Activated T-cell treated with anti-CD3 and anti-CD28 coated beads for 24 hours (primary cell): ENCODE measurements at places on chromosomes 16 and 17.

- no peak for DNase-seq
Measured at GRCh38 chr16:11215935-11216556, 40.0 kb downstream of the SOCS1 start.

DNA sequence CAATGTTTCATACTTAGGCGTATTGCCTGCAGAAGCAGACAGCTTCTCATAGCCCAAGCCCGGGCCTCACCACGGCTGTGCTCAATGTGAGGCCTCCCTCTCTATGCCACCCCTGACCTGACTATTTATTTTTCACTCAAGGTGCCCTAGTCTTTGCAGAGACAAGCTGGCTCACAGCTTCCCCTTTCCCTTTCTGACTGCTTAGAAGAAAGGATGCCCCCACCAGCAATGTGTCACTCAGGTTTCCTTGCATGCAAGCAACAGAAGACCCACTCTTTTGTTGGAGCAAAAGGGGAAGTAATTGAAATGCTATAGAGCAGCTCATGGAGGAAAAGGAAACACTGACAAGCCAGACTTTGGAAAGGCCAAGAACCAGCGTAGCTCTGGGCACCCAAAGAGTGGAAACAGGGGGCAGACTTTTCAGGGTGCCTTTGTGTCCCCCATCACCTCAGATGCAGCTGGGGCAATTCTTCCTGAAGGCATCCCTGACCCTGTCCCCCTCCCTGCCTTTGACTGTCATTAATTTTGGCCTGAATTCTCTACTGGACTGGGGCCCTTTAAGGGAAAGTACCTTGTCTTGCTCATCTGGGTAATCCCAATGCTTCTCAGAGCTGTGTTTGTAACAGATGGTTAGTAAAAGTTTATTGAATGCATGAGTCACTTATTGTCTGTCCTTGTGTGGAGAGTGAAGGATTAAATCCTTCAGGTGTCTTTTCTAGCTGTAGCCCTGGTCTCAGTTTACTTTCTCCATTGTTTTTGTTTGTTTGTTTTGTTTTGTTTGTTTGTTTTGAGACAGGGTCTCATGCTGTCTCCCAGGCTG, 17.8 kb downstream of the RGS9 start:
- no peak for DNase-seq

DNA sequence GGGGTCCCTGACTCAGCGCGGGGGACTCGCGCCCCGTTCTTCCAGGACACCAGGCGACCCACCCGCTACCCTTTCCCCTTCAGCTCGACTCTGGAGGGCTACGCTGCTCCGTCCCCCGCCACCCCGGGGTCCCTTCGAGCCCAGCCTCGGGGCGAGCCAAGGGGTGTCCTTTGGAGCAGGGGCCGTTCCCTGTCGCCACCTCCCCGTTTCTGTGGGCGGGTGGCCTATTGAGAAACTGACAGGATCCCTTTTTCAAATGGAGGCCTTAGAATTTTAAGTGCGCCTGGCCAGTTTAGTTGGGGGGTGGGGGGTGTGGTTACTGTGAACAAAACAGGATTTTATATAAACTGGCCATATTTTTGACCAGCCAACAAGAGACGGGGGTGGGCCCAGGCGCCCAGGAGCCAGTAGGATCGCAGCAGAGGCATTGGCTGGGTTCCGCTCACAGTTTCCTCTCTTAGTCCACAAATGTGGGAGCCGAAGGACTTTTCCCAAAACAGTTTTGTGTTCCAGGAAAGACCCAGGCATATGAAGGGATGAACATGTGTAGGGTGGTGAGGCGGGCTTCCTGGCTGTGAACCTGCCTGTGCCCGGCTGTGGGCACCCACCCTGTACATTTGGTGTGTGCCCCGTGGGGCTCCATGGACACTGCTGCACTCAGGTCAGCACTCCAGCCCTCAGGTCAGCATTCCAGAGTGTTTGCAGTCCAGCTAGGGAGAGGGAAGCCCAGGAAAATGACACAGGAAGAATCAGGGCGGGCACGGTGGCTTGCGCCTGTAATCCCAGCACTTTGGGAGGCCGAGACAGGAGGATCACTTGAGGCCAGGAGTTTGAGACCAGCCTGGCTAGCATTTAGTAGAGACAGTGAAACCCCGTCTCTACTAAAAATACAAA, 722 bp upstream of the TIMP2 start:
- DNase-seq = no peak

GRCh38 chr17:40338058-40338457, 26.5 kb downstream of the GJD3 start:
- DNase-seq = no peak

DNA sequence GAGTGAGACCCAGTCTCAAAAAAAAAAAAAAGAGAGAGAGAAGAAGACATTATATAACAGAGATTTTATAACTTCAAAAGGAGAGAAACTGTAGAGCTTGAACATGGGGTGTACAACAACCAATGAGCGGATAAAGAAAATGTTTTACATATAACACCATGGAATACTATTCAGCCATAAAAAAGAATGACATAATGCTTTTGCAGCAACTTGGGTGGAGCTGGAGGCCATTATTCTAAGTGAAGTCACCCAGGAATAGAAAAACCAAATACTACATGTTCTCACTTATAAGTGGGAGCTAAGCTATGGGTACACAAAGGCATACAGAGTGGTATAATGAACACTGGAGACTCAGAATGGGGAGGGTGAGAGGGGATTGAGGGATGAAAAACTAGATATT, 61.1 kb downstream of the CHD9NB start:
- DNase-seq = no peak
